ENCODE measurements at places on chromosomes 3 and 15.

DNA sequence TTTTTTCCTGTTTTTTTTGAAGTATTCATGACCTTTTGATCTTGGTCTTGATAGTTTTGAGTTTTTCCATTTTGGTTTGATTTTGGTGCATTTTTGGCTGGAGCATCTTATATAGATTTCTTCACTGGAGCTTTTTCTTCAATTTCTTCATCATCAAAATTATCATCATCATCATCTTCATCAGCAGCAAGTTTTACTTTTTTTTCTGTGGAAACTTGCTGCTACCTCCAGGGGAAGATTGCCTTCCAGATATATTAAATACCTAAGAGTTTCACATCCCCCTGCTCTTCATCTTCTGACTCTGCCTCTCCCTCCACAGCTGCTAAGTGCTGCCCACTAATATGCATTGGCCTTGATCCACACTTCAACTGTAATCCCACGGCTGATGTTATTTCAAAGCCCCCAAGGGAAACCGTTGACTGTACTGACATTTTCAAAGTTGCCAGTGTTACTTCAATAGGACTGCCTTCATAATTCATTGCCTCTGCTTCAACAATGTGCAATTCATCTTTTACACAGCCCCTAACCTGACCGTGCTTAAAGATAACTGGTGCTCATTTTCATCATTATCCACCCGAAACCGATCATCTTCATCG, 151.7 kb downstream of the NR1D2 start:
- DNase-seq = no peak

DNA sequence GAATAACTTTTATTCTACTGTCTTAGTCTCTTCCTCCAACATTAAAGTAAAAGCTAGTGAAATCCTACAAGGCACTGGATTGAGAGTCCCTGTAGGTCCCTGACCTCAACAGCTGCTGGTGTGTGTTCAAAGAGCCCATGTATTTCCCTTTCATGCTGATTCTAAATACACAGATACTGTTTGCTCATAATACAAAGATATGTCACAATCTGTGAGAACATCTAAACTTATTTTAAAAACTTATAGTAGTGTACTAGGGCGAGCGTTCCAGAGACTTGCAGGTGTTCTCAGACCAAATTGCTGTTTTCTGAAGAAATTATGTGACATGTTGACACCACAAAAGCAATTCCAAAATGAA, 145.9 kb upstream of the LIPC start:
- DNase-seq = no peak

- no peak for DNase-seq
Observed at GRCh38 chr3:87203809-87204208, 23.3 kb upstream of the CHMP2B start.

DNA sequence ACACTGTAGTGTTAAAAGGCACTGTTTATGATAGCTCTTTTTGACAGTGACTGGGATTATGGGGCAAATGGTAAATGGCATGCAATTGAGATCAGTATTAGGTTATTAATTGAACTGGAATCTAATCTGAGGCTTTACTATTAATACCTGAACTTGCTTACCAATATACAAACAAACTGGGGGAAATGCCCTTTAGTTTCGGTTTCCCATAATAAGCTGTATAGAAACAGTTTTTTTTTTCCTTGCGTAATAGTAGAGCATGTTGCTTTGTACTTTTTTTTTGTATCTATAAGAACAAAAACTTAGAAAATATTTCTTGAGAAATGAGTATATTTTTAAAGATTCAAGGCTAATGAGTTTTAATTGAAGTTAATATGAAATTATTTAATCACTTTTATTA, 95.0 kb downstream of the FNDC3B start:
- no peak for DNase-seq

DNA sequence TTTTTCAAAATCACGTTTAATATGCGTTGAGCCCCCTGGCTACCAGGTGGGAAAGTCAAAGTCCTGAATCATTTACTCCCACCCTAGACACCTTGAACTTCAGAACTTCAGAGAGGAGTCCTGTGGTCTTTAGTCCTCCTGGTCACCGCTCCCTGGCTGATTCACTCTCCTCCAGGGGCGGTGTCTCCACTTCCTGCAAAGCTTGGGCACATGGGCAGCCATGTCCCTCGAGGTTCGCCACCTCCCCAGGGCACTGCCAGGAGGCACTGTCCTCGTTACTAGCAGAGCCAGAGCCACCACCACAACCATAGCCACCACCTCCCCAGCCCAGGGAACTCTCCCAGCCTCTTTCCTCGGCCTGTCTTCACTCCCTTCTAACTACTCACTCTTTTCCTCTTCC, 31.0 kb downstream of the LOXL1 start:
- DNase-seq = no peak

- DNase-seq = no peak
Observed at GRCh38 chr15:67796196-67797127, 28.8 kb upstream of the SKOR1 start.

DNA sequence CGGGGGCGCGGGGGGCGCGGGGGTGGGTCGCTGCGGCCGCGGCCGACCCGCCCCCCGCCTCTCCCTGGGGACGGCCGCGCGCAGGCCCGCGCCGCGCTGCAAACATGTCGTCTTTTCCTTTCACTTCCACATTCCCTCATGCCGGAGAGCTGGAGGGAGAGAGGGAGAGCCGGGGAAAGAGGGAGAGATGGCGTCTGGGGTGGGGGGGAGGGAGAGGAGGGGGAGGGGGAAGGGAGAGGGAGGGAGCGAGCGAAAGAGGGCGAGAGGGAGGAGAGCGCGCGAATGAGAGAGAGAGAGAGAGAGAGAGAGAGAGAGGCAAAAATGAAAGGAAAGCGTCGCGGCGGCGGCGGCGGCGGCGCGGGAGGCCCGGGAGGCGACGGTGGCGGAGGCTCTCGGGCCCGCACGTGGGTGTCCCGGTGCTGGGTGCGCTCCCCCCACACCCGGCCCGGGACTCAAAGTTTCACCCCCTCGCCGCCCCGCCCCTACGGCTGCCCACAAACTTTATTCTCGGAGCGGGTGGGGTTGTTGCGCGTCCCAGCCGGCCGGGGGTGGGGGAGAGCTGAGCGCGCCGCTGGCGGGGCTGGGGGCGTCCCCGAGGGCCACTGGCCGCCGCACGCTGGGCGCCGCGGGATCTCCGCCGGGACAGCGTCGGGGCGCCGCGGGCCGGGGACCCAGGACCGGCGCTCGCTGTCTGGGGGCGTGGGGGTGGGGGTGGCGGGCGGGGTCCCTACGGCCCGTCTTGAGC, 731 bp downstream of the ZNF710 start:
- peak; percentile 82 for DNase-seq

DNA sequence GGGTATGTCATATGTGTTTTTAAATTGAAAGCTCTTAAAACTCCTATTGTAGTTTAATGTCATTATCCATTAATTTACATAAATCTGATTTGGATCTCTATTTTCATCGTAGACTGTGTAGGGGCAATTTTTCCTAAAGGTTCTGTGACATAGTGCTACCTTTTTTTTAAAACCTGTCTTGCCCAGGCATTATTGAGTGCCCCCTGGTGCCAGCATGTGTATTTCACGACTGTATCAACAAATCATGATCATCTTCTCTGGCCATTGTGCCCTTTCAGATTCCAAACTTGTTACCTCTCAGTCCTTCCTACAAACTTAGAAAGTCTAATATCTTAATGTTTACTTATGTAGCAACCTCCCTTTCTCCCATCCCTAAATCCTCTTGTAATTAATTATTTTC, 97.2 kb upstream of the FLNB start:
- no peak for DNase-seq

Data from activated naive CD4-positive, alpha-beta T cell treated with anti-CD3 and anti-CD28 coated beads, Interleukin-2, amount 50 U/mL, for 72 hours (primary cell).